ENCODE measurements at places on chromosomes 12 and 14.
A peak's percentile ranks its signal among the peaks of the same experiment; 100 is the strongest.

- DNase-seq = no peak
These were observed 359.0 kb downstream of the SEC23A start for GRCh38 chr14:38743966-38744584.

DNA sequence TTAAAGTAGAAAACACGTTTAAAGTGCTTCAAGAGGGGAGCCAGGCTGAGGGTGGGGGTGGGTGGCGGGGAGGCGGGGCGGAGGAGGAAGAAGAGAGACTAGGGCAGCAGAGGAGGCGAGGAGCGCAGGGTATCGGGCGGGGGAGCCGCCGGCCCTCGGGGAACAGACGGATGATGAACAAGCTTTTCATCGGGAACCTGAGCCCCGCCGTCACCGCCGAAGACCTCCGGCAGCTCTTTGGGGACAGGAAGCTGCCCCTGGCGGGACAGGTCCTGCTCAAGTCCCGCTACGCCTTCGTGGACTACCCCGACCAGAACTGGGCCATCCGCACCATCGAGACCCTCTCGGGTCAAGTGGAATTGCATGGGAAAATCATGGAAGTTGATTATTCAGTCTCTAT lies 39.2 kb downstream of the ZCRB1 start:
- DNase-seq = no peak

DNA sequence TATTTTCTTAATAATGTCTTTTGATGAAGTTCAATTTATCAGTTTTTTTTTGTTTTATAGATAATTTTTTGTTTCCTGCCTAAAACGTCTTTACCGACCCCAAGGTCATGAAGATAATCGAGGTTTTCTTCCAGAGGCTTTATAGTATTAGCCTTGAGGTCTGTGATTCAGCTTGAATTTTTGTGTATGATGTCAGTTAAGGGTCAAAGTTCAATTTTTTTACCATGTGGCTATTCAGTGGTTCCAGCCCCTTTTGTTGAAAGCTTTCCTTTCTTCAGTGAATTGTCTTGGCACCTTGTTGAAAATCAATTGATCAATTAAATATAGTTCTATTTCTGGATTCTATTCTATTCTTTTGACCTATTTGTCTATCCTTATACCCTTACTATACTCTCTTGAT lies 3.2 kb upstream of the MGST1 start:
- no peak for DNase-seq

- DNase-seq = no peak
These were observed 110.0 kb downstream of the ARF6 start for GRCh38 chr14:50002926-50003212.

DNA sequence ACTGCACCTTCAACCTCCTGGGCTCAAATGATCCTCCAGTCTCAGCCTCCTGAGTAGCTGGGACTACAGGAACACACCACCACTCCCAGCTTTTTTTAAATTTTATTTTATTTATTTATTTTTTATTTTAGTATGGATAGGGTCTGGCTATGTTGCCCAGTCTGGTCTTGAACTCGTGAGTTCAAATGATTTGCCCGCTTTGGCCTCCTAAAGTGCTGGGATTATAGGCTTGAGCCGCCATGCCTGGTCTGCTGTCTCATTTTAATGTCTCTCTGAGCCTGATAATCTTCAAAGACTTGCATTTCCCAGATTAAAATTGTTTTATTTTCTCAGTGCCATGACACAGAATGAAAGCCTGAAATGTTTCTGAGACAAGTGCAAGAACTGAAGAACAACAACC lies 1.2 kb upstream of the INHBC start:
- no peak for DNase-seq

DNA sequence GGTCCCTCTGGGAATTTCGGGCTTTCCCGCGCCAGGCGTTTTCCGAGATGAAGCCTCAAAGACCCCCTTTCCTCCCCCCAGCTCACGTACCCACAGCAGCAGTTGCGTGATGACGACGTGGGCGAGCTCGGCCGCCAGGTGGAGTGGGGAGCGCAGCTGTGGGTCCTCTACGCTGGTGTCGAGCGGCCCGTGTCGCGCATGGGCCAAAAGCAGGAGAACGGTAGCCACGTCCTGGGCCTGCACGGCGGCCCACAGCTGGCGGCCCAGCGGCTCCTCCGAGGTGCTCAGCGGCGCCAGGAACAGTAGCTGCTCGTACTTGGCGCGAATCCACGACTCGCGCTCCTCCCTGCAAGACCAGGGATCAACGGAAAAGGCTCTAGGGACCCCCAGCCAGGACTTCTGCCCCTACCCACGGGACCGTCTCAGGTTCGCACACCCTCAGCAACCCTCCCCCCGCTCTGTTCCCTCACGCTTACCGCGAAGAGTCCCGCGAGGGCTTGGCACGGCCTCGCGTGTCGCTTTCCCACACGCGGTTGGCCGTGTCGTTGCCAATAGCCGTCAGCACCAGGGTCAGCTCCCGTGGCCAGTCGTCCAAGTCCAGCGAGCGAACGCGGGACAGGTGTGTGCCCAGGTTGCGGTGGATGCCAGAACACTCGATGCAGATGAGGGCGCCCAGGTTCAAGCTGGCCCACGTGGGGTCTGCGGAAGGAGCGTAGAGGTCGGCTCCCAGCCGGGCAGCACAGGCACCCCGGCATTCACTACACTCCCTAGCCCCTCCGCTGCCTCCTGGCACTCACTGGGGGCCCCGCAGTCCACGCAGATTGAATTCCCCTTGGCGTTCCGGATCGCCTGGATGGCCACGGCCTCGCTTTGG lies 11.4 kb downstream of the AGAP2 start:
- DNase-seq = no peak

GRCh38 chr12:14979468-14979867 lies 6.6 kb downstream of the PDE6H start:
- DNase-seq = no peak

GRCh38 chr12:58453306-58453705 lies 467.0 kb downstream of the LRIG3 start:
- DNase-seq = no peak

- no peak for DNase-seq
These were observed 20.1 kb upstream of the TBK1 start for GRCh38 chr12:64431791-64432190.

- no peak for DNase-seq
These were observed 121.1 kb upstream of the NCOR2 start for GRCh38 chr12:124688356-124688992.

DNA sequence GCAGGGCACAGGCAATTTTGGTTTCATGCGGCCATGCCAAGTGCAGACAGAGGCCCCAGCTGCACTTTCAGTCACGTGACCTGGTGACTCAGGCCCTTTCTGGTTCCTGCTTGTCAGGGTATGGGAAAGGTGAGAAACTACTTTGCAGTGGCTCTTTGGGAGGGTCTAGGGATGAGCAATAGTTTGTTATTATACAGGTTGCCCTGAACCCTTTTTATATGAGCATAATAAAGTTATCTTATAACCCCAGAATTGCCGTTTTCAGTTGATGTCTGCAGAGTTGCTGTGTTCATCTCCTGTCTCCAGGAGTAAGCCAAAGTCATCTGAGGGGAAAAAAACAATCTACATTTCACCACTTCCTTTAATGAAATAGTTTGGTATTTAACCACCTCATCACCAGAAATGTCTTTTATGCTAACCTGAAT lies 30.9 kb upstream of the EMP1 start:
- DNase-seq = peak; percentile 47

DNA sequence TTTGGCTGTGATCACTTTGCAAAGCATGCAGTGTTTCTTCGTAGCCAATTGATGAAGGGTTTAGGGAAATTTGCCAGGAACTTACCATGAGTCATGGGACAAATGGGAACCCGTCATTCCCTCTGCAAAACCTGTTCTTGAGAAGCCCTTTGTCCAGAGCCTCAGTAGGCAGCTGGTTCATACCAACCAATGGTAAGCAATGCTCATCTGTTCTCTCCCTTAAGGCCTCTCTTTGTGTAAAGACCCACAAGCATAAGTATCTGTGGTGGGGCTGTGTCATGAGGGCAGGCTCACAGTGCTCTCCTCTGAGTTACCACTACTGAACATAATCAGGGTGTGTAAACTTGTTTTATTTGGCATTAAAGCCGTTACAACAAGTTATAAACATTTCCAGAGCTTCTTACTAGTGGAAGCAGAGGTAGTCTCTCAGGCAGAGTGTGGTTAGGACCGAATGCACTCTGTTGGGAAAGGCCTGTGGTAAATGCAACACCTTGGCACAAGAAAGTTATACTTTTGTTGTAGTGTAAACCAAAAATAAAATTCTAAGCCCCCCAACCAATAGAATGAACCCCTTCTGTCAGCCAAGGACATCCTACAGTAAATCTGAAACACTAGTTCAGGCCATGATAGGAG lies 119.8 kb downstream of the SINHCAF start:
- no peak for DNase-seq

DNA sequence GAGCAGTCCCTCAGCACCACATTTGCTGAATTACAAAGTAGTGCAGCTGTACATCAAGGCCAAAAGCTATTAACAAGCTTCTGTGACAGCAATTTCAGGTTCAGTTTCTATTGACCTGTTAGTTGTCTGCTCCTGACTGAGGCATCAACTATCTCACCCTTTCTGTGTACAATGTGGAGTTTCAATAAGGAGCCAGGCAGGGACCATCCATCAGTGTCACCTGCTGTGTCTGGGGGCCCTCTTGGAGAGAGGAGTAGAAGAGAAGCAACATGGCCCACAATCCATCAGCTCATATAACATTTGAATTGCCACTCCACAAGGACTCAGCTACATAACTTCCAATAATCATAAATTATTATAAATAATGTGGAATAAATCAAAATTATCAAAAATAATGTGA lies 72.3 kb upstream of the CCDC196 start:
- DNase-seq = no peak

DNA sequence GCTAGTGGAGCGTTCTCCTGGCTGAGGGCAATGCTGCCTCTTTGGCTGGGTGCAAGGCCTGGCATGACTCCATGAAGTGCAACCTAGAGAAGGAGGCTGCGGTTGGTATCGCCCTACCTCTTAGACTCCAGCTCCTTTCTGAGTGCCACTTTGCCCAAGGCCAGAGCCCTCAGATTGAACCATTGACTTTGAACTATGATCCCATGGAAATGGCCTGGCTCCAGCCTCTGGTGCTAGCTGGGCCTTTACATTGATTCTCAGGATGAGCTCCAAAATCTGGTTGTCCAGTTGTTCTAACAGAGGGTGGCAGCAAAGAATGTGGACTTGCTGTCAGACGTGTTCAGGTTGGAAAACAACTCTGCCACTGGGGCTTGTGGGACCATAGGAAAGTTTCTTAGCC lies 16.1 kb upstream of the SMOC1 start:
- no peak for DNase-seq

DNA sequence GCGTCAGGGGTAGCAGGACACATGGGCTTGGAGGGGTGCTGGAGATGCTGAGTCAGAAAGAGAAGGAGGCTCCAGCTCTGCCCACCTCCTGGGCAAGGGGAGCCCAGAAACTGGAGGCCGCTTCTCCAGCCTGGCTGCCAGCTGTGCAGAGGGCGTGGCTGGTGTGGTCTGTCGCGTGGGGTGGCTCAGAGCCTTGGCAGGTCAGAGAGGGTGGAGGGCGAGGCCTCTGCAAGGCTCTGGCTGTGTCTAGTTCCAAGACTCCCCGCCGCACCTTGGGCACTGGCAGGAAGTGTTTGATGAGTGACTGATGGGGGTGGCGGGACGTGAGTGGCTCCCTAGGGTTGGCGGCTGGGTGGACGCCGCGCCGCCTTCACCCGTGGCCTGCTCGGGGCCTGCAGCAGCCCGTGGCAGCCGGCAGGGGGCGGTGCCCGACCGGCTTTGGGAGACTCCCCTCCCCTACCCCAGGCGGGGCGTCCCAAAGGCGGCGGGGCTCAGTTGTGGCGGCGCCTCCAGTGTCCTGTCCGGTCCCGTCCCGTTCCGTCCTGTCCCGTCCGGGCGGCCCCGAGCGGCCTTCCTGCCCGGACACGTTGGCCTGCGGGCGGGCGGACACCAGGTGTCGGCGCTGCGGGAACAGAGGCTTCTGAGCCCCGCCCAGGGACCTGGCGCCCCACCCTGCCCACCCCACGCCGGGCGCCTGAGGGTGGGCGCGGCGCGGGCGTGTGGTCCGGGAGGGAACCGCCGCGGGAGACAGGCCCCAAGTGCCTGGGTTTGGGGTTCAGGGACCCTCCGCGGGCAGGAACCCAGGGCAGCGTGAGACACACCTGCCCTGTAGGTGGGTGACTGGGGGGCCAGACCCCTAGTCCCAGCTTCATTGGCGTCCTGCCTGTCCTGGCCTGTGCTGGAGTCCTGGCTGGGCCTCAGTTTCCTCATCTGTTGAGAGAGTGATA lies 39.7 kb downstream of the KRT80 start:
- DNase-seq = peak; percentile 75

DNA sequence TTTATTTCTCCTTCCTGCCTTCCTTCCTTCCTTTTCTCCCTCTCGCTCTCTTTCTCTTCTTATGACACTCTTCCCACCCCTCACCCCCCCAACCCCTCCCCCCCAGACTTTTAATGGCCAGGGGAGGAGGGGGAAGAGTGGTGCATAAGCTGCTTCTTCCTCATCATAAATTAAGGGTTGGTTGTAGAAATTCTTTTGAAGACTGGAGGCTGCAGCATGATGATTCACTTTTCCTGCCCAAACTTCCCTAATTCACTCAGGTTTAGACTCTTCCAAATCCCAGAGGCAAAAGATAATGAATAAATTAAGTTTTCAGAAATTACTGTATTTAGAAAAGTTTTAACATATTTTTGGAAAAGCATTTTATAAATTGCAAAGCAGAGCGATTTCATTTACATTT lies 58.2 kb downstream of the GRIP1 start:
- DNase-seq = no peak

DNA sequence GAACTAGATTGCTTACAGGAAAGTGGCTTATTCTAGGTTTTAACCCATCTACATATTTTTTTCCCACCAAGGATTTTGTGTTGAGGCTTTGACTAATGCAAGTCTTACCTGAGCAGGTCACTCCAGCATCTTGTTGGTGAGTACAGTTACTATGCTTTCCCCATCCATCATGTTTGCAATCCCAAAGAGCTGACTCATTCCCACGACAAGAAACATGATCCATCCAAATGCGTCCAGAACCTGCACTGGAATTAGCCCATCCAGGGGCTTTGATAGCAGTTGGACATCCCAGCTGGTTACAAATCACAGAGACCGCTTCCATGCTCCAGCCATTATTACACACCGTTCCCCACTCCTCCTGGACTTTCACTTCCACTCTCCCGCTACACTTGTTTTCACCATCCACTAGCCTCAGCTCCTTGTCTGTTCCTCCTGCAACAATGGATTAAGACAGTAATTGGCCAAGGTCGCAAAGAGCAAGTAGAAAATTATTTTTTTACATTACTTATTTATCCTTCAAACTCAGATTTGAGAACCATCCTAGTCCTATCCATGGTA lies 2.5 kb downstream of the CD163 start:
- DNase-seq = no peak

GRCh38 chr12:11794751-11795150 lies 145.3 kb downstream of the ETV6 start:
- no peak for DNase-seq

DNA sequence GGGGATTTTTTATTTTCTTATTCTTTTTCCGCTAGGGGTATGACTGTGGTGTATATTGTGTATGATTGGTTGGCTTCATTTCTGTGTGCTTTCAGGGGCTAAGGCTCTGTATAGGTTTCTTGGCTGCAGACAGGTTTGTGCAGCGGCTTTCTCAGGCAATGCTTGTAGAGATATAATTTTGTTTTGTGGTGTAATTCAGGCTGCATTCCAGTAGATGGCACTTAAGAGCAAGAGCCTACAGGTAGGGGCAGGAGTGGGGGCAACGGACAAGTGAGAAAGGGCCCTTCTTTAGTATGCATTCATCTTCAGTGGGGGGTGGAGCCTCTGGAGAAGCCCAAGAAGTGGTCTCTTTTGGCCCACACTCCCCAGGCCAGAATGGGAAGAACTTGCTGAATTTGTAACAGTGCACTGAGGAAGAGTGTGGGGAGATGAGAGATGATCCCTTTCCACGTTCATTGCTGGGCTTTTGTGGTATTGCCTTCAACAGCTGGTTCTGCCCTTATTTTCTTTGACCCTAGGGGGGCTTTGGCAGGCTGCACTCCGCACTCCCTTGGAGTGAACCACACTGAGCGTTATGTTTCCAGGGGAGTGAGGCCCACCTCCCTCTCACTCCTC lies 78.6 kb downstream of the IFNG-AS1 start:
- DNase-seq = no peak
